Renal pelvis (tissue), 12 donors: ENCODE measurements at places on chromosomes 2 and 18. TPM values are rescaled to one million over a fixed set of nuclear protein-coding genes. Genes with fewer than 3 reads are reported as not detected.

GRCh38 chr2:162029287-162029901, 44.6 kb downstream of the DPP4 start:
- DNase-seq, result peak; percentile 54

- DNase-seq, result no peak
Measured at GRCh38 chr2:42875880-42876279, 83.5 kb upstream of the HAAO start.

The RNF144A gene
- 57.7 TPM for polyA plus RNA-seq

GRCh38 chr2:165863810-165864261, 69.8 kb upstream of the GALNT3 start:
- DNase-seq, result no peak

DNA sequence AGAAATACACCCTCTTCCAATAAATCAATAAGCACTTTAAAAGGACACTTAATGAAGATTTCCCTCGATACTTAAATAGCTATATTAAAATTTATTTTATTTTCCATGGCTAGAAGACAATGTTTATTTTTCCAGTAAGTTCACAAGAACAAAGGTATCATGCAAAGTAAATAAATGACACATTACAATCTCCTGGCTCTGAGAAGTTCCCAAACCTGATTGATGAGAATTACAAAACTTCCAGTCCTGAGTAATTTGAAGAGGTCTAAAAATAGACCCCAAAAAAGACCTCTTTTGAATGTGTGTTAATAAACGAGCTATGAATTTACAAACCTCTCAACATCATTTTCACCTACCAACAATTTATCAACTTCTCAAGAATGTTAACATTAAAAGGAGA, 1.5 kb upstream of the PEX13 start:
- no peak for DNase-seq

DNA sequence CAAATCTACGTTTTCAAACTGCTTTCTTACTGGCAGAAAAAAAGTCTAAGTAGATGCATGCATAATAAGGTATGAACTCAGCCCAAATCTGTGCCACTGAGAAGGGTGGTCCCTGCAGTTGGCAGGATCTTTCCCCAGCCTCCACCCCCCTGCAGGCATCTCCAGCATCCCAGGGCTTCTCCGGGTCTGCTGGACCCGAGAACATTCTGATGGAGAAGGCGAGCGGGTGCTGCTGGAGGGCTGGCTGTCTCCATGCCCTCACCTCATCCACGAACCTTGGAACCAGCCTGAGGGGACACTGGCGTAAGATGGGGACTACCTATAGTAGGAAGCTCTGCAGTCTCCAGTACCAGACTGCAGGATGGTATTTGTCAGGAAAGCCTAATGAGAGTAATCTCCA, 198.9 kb downstream of the HDAC4 start:
- DNase-seq, result no peak

- no peak for DNase-seq
Measured at GRCh38 chr2:96940001-96940615, 46.3 kb downstream of the FAM178B start.

GRCh38 chr2:200039724-200040650, 84.6 kb downstream of the MAIP1 start:
- peak; percentile 20 for DNase-seq

DNA sequence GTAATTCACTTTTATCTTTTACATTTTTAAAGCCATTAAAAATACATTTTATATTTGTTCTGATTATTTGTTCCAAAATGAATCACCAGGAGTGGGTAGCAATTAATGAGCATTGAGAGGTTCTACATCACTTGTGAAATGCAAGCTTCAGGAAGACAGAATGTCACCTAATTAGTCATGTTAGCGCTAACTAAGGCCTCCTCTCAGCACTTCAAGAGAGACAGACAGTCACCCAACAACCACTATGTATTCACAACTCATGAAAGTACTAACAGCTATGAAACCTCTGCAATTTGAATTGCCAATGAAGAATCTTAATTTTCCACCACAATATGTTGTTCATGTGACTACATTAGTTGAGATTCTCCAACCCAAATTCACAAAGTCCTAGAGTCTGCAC, 611.0 kb downstream of the KCNJ3 start:
- no peak for DNase-seq

GRCh38 chr18:56052202-56052601, 464.2 kb upstream of the TCF4 start:
- DNase-seq, result no peak

The PTRHD1 gene
- polyA plus RNA-seq, result 34.4 TPM

The SKA1 gene
- 7.1 TPM for polyA plus RNA-seq

DNA sequence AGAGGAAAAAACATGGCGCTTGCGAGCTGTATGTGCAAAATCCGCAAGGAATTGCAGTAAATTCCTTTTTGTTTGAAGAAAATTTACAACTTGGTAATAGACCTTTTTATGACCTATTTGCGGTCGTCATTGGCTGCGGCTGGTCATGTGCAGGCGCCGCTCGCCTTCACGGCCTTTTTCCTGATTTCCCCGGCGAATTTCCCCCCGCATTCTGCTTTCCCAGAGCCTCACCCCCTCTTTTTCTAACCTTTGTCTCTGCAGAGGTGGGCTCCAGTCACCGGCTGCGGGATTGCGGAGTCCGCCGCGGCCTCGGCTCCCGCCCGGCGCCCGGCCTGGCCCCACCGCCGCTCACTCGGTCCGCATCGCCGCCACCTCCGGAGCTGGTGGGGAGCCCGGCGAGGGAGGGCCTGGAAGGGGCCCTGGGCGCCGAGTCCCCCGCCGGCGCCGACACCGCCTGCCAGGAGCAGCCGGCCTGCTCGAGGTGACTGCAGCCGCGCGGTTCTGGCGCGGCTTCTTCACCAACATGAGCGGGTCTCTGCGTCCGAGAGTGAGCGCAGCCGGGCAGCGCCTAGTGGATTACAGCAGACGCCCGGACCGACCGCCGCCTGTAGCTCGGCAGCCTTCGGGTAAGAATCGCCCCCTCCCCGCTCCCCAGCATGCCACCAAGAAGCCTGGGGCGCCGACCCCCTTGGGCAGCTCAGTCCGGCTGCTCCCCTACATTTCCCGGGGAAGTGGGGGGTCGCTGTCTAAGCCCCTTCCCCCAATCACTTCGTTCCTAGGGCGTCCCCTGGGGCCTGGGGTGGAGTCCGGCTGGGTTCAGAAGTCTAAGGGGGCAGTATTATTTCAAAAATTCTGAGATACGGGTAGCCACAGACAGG, 7.1 kb downstream of the HOXD8 start:
- DNase-seq, result peak; percentile 91

GRCh38 chr2:3403587-3404334, 24.3 kb downstream of the TRAPPC12 start:
- no peak for DNase-seq

DNA sequence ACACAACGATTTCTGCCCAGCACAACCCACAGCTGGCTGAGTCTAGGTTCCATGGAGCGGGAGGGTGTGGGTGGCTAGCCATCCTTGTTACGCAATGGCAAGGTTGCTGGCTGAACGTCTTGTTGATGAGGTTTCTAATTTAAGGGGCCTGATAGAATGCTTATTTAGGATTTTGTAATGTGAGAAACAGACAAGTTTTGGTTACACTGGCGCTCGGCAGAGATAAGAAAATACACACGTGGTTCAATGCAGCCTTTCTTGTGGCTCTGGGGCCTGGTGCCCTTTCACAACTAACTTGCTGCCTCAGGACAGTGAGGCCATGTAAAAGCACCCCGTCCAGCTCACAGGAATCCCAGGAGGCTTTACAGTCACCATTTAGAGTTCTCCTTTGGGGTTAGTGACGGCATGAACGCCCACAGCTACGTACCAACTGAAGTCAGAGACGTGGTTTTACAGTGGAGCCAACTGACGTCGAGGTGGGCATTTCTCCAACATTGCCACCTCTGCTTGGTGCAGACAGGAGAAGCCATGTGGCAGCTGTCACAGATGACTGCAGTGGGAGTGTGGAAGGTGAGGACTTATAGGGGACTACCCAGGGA, 29.7 kb upstream of the PIEZO2 start:
- no peak for DNase-seq

GRCh38 chr2:236608710-236609109, 39.1 kb downstream of the ACKR3 start:
- no peak for DNase-seq
